Left cardiac atrium (tissue), 4 donors: ENCODE measurements at places on chromosomes 5 and 9.

DNA sequence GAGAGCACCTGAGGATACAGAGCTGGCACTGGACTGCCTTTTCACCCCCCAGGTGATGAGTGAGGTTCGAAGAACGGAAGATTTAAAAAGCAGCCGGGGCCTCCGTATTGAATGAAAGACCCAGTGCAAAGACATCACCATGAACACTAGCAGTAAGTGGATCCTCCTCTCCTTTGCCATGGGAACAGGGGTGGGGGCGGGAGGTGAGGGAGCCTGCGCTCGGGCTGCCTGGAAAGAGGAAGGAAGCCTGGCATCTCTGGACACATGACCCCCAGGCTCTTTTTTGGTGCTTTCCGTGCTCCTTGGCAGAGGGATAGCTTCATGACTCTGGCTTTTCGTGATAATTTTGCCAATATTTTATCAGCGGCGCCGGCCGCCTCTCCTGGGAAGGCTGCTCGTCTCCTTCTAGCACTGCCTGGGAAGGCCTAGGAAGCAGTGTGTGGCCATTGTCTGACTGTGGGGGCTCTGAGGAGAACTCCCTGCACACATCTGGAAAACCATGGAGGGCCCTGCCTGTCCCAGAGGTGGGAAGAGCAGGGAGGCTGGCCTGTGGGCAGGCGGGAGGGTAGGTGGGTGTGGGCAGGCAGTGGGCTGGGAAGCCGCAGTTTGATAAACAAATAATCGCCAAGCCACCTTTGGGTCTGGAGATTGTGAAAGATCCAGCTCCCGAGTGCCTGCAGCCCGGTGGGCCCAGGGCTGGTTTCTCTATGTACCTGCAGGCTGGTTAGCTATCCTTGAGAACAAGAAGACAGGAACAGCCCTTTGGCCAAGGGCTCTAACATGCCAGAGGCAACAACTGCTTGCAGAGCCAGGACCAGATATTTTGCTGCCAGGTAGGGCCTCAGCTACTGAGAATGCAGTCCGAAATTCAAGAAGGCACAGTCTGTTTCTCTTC, 911 bp downstream of the ABLIM3 start:
- peak; percentile 73 for DNase-seq

GRCh38 chr5:152259702-152260101, 145.4 kb downstream of the NMUR2 start:
- peak; percentile 26 for DNase-seq

GRCh38 chr9:27880156-27880555, 306.9 kb upstream of the C9orf72 start:
- DNase-seq: no peak

GRCh38 chr9:35353731-35354365, 136.1 kb upstream of the RUSC2 start:
- DNase-seq: no peak

GRCh38 chr5:61048534-61048933, 103.5 kb downstream of the NDUFAF2 start:
- DNase-seq: no peak

DNA sequence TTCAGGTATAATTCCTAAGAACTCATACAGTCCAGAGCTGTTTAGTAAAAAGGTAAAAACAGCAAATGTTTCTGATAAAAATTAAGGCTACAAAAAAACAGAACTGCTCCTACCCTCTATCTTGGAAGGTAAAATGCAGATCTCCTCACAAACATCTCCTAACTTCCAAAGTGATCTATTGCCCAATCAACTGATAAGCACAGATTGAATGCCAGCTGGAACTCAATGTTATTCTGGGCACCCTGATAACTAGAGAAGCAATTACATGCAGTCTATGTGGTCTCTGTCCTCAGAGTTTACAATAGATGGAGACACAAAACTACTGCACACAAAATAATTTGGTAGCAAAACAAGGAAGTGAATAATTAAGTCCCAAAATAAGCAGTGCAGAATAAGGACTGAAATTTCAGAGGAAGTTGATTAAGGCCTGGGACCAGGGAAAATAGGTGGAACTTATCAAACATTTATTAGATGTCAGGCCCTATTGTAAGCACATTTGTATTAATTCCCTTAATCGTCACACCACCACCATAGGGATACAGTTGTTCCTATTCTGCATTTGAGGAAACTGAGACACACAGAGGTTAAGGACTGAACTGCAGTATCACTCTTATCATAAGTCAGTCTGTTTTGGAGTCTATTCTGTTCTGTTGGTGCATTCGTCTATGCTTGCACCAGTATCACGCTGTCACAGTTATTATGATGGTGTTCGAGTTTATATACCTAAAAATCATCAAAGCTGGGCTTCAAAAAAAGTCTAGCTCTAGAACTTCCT, 102.2 kb upstream of the TARS1 start:
- no peak for DNase-seq

DNA sequence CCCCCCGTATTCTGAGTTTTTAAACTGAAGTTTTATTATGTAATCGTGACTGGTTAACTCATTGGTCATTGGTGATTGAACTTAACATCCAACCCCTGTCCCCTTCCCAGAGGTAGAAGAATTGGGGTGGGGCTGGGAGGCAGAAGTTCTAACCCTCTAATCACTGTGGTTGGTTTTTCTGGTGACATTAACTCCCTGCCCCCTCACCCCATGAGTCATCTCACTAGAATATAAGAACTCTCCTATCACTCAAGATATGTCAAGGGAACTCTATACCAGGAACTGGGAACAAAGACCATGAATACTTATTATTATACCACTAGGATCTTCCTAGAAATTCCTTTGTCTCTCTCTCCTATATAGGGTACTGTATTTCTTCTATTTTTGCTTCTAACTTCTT, 52.3 kb upstream of the CAVIN4 start:
- no peak for DNase-seq

- no peak for DNase-seq
These were observed 151.0 kb downstream of the LPAR1 start for GRCh38 chr9:110887276-110887675.

- no peak for DNase-seq
These were observed 118.8 kb downstream of the GALNT10 start for GRCh38 chr5:154309371-154309745.

DNA sequence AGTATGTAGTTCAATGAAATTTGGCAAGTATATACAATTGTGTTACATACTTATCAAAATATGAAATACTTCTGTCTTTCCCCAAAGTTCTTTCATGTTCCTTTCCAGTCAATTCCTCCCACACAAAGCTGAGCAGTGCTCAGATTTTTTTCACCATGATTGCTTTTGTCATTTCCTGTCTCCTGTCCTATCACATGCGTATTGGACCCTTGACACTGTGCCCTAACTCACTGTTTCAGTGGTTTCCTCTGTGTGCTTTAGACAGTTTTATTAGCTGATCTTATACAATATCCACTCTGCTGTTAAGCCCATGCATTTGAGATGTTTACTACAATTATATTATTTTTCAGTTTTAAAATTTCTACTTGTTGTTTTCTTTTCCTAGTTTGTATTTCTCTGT, 463.6 kb upstream of the MEF2C start:
- no peak for DNase-seq

DNA sequence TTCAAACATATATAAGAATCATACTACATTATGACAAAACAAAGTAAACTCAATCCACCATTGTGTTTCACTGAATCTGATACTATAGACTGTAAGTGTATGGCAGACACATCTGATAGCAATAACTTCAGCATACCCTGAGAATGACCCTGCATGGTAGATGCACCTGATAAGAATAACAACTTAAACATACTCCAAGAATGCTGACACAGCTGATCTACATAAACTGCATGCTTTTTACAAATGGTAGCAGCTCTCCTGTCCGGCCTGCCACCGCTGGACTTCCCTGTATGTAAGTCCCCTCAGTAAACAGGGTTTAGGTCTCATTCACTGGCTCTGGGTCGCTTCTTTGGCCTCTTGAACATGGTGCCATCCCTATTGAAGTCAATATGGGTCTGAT, 100.4 kb downstream of the ANKH start:
- DNase-seq: no peak
